CD4-positive, alpha-beta T cell treated with Interleukin-17A for 4 hours (primary cell): ENCODE measurements at places on chromosomes 6 and 20.

DNA sequence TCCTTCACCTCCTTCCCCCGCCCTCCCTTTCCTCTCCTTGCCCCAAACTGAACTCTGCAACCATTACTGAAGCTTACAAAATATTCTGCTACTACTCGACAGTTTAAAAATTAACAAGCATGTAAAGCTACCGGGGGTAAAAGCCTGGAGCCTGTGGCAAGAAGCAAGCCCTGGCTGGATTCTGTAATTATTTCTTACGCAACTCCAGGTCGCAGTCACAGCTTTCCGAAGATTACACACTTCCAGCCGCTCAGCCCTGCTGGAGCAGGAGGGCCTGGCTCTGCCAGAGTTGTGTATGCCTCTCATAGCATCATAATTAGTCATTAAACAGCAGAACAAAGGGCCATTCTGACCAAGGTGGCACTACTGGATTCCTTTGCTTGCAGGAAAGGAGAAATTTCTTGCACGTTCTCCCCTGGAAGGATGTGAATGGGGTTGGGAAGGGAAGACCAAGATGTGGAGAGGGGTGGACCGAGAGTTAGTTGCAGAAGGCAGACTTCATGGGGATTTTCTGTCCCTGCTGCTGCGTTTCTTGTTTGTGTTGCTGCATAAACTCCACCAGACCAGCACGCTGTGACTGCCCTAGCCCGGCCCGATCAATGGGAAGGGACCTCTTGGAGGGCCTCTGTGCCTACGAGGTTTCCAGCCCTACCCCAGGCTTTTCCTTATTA, 23.6 kb downstream of the FOXQ1 start:
- no peak for DNase-seq

GRCh38 chr20:62459488-62459887, 16.3 kb downstream of the GATA5 start:
- DNase-seq: no peak

GRCh38 chr6:64774881-64775280, 932.1 kb downstream of the EYS start:
- no peak for DNase-seq

GRCh38 chr6:1913577-1913976, 303.9 kb downstream of the FOXC1 start:
- DNase-seq: no peak

GRCh38 chr20:59438201-59438600, 137.8 kb downstream of the EDN3 start:
- no peak for DNase-seq

- DNase-seq: no peak
These were observed 193.1 kb upstream of the SIM1 start for GRCh38 chr6:100657678-100658330.

DNA sequence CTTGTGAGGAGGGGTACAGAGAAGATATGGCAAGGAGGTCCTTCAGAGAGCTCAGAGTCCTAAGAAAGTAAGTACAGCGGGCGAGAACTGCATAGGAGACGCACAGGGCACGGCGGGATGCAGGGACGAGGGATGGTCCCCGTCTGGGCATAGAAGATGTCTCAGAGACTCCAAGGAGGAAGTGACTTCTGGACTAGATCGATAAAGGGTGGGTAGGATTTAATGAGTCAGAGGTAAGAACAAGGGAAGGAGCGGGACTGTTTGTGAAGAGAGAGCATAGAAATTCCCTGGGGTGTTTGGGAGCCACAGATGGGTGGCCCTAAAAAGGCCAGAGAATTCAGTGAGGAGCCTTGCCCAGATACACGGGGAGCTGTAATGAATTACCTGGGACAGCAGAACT, 69.1 kb downstream of the FAM120B start:
- no peak for DNase-seq

DNA sequence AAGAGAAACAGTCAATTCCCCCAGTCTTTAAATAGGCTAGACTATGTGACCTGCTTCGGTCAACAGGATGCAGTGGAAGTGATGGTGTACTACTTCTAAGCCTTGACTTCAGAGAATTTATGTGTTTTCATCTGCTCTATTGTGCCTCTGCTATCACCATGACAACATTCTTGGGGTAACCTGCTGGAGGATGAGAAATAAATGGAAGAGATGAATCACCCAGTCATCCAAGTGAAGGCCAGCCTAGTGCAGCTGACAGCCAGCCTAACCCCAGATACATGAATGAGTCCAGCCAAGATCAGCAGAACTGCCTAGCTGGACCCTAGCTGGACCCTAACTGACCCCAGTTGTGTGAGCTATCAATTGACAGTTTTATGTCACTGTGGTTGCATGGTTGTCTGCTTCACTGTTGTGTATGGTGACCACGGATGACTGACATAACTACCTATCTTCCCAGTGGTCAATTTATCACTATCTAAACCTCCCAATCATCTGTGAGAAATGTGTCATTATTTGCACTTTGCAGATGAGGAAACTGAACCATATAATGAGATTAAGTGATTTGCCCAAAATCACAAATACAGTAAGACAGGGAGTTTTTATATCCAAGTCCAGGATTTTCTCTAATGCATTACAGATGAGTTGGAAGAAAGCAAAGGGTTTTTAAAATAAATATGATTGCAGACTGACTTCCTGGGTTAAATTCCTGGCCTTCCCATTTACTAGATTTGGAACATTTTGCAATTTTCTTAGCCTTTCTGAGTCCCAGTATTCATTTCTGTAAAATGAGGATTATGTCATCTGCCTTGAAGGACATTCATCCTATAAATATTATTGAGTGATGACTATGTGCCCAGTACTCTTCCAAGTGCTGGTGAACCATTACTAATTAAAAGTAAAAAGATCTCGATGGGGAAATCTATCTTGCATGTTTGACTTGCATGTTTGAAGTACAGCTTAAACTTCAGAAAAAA, 136.4 kb upstream of the PLCB4 start:
- no peak for DNase-seq

DNA sequence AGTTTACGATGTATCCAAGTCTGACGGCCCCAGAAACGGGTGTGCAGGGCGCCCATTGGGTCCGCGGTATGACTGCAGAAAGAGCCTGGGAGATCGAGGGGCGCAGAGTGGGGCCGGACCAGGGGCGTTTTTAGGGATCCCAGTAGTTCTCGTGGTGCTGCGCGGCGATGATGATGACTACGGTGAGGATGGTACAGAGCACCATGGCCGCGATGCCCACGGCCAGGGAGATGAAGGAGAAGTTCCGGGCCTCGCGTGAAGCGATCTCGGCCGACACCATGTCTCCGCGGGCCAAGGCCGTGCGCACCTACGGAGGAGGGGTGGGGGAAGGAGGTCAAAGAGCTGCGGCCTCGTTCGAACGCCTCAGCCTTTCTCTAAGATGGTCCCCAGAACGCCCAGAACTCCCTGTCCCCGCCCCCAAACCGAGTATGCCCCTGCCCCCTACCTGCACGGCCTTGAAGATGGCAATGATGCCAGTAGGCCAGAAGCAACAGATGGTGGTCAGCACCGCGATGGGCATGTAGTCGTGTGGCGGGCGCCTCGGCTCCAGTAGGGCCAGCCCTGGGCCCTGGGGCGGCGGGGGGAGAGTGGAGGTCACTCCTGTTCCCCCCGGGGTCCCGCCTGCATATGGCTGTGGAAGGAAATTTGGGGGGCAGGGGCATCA, 2.5 kb downstream of the PRRT1 start:
- DNase-seq: no peak

DNA sequence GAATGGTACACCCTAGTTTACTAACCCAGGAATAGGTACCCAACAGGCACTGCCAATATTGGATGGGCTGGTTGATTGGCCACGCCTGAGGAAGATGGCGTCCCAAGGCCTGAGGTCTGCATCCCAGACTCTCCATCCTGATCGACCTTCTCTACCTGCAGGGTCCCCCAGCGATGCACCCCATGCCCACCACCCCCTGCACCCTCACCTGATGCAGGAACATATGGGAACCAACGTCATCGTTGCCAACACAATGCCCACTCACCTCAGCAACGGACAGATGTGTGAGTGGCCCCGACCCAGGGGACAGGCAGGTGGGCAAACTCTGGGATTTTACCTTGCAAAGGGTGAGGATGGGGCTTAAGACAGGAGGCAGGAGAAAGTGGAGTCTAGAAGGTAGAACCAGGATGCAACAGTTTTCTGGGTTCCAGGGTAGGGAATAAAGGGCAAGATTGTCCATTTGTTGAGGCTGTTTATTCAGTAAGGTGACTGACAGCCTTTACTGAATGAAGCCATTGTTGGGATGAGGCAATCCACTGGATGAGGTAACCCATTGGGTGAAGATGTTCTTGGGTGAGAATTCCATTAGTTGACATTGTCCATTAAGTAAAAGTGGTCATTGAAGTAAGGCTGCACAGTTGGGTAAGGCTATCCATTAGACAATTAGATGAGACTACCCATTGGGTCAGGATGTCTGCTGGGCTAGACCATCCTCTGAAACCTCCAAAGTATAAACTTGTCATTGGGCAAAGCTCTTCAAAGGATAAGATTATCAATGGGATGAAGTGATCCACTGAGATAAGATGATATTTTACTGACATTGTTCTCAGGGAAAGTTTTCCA, 47.3 kb upstream of the TTPAL start:
- DNase-seq: no peak
